ENCODE measurements at places on chromosomes 2 and 18.

- DNase-seq: no peak
These were observed 189.7 kb downstream of the PID1 start for GRCh38 chr2:229081411-229081810.

GRCh38 chr2:169781249-169782013 is 17.2 kb upstream of the SSB start:
- no peak for DNase-seq

GRCh38 chr2:105598829-105599698 is 145.6 kb upstream of the NCK2 start:
- DNase-seq: no peak

DNA sequence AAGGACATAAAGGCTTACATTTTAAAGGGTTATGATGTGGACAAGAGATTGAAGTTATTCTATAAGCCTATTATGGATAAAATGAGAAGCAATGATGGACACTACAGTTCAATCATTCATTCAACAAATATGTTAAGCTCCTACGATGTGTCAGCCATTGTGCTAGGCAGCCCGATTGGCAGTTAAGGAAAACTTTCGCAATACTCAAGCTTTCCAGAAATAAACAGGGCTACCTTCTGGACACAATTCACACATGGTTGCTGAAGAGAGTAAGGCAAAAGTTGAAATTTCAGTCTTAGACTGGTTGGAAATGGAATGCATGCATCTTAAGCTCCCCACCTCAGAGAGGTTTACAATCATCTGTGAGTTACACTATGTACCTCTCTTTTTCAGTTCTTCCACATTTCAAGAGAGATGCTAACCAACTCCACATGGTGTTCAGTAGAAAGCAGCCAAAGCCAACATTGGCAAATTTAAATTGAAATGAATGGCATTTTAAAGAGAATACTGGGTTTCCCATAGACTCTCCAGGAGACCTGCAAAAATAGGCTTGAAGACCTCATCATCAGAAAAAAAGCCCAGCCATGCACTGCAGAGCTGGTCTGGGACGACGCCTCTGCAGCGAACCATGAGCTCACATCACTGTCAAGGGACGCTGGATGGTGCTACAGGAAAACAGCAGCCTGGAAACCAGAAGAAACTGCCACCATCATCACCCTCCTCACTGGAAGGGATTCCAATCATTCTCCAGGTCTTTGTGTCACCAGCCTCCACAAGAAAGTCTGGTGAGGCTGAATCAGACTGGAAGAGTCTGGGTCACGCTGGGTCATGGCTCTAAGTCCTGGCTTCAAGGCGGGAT is 276.3 kb downstream of the AFF3 start:
- no peak for DNase-seq

GRCh38 chr18:61901323-61901986 is 8.6 kb upstream of the RNF152 start:
- no peak for DNase-seq

DNA sequence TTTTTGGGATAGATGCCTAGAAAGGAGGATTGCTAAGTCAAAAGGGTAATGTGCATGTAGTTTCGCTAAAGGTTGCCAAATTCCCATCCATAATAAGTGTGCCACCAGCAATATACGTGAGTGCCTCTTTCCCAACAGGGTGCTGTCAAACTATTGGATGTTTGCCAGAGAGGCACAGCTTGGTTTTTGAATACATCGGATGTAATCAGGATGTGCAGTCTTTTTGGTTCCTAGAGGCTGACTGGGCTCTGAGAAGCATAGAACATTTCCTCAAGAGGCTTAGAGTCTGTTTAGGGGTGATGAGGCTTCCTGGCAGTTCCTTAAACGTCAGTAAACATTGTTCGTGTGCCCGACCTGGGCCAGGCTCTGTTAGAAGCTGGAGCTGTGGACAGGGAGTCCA is 28.0 kb downstream of the AGAP1 start:
- DNase-seq: no peak

GRCh38 chr2:168816369-168816768 is 13.9 kb downstream of the NOSTRIN start:
- no peak for DNase-seq

- DNase-seq: no peak
These were observed 488.3 kb upstream of the MAP2 start for GRCh38 chr2:208935531-208935930.

Data from posterior cingulate gyrus (tissue), 11 donors.